ENCODE measurements at places on chromosomes 2 and 18. TPM values are rescaled to one million over a fixed set of nuclear protein-coding genes. Genes with fewer than 3 reads are reported as not detected.

DNA sequence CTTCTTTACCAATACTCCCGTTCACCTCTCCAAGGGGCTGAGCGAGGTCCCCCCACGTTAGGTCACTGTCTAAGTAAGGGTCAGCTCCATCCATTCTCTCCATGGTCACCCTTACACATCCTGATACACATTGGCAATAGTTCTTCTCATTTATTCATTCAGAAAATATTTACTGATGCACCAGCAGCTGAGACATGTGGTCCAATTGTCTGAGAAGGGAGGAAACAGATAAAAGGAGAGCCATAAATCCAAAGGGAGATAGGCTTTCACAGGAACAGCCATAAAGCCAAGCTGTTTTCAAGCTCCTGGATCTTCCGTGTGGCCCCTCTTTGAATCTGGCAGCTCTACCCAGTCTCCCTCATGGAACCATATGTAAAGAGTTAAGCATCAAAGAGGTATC lies 121.2 kb downstream of the TXNL1 start:
- no peak for DNase-seq

Gene SLC4A5
- polyA plus RNA-seq = 3.3 TPM

DNA sequence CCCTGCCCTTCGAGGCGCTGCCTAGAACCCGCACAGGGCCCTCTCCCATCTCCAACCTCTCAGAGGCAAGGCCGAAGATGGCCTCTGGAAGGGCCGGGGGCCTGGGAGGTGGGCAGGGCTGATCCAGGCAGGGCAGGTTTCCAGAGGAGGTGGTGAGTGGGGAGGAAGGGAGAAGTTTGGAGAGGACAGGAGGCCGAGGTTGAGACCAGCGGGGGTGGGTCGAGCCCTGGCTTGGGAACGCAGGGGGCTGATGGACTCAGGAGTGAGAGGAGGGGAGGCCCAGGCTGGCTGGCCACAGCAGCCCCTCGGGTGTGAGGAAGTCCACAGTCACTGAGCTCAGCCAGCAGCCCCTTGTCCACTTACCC lies 10.5 kb downstream of the CAPN10 start:
- DNase-seq = no peak

DNA sequence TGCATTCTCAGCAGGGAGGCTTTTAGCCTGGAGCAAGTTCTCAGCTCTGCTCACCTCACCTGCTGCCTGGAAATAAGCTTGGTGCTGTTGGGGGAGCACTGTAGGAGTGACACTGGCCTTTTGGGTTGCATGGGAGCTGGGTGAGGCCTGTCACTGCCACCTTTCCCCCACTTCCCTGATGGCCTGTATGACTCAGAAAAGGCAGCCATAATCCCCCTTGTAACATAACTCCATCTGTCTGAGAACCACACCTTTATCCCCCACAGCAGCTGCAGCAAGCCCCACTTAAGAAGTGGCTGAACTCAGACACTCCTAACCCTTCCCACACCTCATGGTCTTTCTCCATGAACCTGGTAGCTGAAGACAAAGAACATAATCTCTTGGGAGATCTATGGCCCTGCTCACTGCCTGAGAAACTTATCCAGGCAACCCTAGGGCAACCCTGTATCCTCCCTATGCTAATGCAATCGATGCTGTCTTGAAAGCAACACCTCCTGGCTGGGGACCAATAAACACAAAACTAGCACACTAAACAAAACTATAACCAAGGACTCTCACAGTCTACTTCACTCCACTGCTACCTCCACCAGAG lies 258.9 kb upstream of the OSR1 start:
- no peak for DNase-seq

Gene GAL3ST2
- 0.13 TPM for polyA plus RNA-seq

DNA sequence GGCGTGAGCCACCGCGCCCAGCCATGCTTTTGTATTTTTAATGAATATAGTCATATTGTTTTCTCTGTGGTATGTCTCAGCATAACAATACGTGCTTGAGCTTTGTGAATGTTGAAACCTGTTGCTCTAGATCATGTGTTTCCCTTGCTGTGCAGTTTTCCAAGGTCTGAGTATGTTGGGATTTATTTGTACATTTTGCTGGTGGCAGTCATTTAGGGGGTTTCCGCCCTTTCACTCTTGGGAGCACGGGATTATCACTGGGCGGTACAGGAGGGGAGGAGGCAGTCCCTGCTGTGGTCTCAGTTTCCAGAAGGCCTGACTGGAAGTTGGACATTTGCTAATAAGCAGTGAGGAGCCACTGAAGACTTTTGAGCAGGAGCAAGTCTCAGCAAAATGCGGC lies 24.9 kb upstream of the CATIP start:
- DNase-seq = no peak

GRCh38 chr2:107402330-107402729 lies 424.4 kb upstream of the RGPD4 start:
- no peak for DNase-seq

Gene FER1L5
- polyA plus RNA-seq = 2.7 TPM

Gene SRD5A2
- not detected for polyA plus RNA-seq

Gene PFN4
- polyA plus RNA-seq = 3.0 TPM

GRCh38 chr2:232543928-232544631 lies 4.6 kb downstream of the CHRNG start:
- DNase-seq = no peak

GRCh38 chr18:35610089-35610488 lies 28.5 kb downstream of the GALNT1 start:
- DNase-seq = no peak

GRCh38 chr2:176114930-176115625 lies 1.5 kb upstream of the HOXD10 start:
- DNase-seq = no peak

DNA sequence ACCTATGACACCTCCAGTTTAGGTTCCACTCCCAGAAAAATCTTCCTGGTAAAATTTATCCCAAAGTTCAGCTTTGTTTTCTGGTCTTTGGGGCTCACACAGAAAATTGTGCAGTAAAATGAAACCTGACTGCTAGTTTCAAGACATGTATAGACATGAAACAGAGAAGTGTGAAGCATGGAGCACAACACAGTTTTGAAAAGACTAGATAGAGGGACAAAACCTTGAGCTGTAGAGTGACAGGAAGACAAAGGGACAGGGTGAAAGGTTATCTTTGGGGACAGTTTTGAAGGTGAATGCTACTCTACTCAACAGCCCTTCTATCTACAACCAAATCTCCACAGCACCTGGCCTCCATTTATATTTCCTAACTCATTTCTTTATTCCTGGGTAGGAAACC lies 352.6 kb downstream of the RBM43 start:
- DNase-seq = no peak

GRCh38 chr2:4980995-4981394 lies 711.2 kb upstream of the SOX11 start:
- DNase-seq = no peak

Gene CIB4
- 0.41 TPM for polyA plus RNA-seq

- DNase-seq = no peak
Measured at GRCh38 chr2:189260361-189260814, 80.8 kb upstream of the COL5A2 start.

DNA sequence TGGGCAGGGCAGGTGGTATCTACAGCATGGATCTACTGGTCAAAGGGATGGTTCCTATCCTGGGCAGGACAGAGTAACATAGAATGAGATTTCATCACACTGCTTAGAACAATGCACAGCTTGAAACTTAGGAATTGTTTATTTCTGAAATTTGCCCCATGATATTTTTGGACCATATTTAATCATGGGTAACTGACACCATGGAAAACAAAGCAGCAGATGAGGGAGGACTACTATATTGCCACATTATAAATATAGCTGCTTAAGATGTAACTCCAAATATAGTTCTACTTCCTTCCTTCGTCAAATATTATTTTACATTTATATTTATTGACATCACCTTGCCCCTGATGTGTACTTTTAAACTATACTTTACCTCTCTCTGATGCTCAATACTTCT lies 254.7 kb downstream of the PTPRM start:
- no peak for DNase-seq

- no peak for DNase-seq
Measured at GRCh38 chr2:181576431-181576830, 80.5 kb downstream of the CERKL start.

DNA sequence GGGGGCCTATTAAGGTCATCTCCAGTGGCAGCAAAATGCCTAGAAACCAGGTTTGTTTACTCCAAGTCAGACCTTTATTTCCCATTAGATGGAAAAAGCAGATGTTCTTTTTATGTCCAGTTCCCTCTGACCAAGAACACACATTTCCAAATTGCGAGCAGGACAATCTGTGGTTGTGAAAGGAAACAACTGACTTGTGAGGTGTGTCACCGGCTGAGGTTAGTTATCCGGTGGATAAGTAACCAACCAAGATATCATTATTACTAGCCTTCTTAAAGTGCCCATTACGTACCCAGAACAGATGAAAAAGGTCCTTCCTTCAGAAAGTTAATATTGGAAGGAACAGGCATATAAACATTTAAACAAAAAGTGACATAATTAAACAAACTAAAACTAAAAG lies 112.9 kb downstream of the THADA start:
- no peak for DNase-seq

- DNase-seq = no peak
Measured at GRCh38 chr18:40937386-40937785, 1017.6 kb upstream of the PIK3C3 start.

DNA sequence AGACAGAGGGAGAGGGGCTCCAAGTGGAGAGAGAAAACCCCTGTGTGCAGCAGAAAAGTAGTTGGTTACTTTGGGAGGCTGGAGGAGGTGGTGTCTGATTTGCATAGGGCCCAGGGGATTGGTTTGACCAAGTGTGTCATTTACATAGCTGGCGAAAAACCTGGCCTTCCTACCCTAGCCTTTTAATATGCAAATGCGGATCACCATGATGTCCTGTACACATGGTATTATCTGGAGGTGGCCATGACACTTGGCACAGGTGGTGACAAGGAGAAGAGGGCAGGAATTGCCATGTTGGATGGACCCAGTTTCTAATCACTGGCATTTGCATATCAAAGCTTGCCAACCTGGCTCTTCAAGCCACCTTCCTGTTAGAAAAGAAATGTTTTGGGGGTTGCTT lies 120.8 kb upstream of the CHAC2 start:
- DNase-seq = no peak

Gene MERTK
- 21.4 TPM for polyA plus RNA-seq

DNA sequence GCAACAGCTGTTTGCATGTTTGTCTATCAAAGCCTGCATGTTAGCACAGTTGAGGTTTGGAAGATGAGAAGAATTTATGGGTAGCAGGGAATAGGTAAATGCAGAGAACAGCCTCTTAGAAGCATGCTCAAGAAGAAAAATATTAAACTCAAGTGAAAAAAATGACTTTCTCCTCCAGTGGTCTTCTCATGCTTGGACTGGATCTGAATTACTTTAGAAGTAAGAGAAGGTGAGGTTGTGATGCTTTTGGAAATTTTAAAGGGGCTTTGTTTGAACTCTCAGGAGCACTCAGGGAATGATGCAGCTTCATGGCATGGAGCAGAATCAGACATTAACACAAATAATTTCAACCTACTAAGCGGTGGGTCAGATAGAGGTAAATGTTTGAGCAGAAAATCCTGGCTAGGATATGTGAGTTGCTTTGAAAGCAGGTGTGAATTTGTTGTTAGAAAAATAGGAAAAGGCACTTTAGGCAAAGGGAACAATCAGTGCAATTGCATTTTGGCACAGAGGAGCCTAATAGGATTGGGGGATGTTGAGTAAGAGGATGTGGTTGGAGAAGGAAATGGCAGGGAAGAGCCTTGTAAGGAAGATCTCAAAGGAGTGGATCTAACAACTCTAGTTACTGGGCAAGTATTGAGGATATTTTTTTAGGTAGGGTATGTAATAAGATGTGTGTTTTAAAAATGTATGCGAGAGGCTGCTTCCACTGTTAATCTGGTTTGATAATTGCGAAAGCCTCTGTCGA lies 76.3 kb downstream of the DDX1 start:
- DNase-seq = no peak

Gene GCKR
- polyA plus RNA-seq = 0.16 TPM
